ENCODE measurements at places on chromosomes 5 and 9.

- no peak for DNase-seq
Observed at GRCh38 chr9:12351293-12352044, 341.7 kb upstream of the TYRP1 start.

GRCh38 chr5:129771058-129771838 lies 23.4 kb downstream of the MINAR2 start:
- peak; percentile 26 for DNase-seq

- DNase-seq, result no peak
Observed at GRCh38 chr5:125043781-125044391, 297.4 kb upstream of the ZNF608 start.

GRCh38 chr5:19462019-19462418 lies 526.0 kb downstream of the CDH18 start:
- no peak for DNase-seq

DNA sequence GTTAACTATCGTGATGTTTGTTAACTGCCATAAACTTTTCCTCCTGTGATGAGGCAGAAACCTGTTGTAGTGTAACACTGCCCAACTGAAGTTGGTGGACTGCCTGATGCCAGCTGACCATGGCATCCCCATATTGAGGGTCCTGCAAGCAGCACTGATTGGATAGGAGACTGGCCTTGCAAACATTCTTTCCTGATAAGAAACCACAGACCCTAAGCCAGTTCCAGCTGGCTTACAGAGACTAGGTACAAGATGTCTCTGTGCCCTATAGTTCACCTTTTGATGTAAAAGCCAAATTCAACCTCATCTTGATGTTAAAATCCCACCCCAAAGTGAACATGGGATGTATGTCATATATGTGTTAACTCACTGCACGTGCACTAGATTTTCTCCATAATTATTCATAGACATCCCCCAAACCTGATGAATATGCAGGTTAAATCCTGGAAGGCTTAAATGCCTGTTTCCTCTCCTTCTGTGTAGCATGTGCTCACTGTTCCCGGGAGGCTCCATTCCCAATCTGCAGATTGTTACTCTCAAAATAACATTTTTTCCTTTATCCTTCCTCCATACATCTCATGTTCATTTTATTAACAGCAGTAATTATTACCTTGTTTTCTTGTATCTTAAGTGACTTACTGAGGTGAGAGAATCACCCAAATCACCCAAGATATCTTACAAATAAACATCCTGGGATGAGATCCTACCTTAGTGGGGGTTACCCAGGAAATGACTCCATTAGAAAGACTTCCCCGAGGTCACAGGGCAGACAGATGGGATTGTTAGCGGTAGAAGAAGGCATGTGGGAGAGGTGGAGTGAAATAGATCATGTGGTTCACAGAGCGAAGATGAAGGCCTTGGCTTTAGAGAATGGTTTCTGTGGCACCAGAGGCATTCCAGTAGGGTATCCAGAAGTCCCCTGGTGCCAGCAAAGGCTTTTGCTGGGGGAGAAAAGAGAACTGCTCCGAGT lies 566.7 kb downstream of the CCDC171 start:
- no peak for DNase-seq

DNA sequence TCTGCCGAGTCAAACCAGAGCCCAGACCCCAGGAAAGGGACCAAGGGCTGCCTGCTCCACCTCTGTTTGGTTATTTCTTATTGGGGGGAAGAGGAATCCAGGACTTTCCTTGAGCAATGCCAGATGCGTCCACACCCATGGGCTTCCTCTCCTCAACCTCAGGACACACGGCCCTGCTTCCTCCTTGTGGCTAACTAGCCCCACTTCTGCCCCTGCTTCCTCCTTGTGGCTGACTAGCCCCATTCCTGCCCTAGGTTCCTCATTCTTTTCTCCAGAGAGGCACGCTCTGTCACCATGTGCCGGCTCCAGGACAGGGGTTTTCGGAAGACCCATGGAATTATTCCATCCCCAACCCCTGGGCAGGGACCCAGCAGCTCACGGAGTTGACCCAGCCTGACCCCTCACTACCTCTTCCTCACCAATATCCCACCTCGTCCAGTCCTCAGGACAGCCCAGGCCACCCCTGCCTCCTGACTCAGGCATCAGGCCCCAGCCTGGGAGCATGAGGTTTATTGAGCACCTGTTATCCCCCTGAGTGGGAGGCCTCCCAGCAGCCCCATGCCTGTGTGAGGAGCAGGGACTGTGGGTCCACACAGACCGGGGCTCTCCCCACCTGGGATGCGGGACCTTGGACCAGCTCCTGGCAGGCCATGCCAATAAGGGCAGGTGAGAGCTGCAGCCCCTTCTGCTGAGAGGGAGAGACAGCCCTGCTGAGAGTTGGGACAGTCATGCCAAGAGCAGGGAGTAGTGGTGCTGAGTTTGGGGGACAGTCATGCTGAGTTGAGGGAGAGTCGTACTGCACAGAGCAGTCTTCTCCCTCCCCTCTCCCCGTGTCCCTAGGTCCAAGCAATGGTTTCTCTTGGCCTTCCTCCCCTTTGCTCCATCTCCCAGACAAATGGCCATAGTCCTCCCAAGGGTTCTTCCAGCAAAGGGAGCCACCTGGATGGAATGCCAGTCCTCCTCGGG lies 11.8 kb upstream of the FCN1 start:
- no peak for DNase-seq

- DNase-seq, result no peak
Observed at GRCh38 chr5:54207566-54207965, 102.8 kb downstream of the ARL15 start.

DNA sequence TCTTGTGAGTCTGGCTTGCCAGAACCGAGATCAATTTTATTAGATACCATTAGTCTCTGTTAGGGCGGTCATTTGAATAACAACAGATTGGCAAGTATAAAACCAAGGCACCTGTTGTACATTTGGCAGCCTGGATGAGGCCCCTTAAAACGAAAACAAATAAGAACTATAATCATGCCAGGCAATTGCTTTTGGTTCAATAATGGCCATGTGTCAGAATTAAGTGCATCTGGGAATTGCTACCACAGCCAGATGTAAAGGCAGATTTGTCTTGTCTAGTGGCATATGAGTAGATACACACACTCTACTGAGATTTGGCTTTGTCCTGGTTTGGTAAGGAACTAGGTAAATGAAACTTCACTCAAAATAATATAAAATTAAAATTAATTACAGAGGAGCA lies 1046.2 kb upstream of the DMAC1 start:
- DNase-seq, result no peak

- DNase-seq, result no peak
Observed at GRCh38 chr5:34599471-34600117, 56.5 kb upstream of the RAI14 start.

GRCh38 chr5:175872287-175873087 lies 1.1 kb downstream of the CPLX2 start:
- DNase-seq, result no peak

DNA sequence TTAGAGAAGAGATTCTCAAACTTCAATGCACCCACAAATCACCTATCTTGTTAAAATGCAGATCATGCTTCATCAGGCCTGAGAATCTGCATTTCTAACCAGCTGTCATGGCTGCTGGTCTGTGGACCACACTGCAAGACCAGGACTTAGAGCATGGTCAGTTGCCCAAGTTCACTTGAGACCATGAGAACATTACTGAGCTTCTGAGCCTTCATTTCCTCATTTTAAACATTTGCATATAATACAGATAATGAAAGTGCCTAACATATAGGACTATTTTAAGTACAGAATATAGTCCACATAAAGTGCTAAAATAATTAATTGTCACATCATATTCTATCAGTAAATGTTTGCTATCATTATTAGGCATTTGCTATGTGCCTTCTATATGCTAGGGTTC lies 260.8 kb upstream of the TNC start:
- DNase-seq, result no peak

DNA sequence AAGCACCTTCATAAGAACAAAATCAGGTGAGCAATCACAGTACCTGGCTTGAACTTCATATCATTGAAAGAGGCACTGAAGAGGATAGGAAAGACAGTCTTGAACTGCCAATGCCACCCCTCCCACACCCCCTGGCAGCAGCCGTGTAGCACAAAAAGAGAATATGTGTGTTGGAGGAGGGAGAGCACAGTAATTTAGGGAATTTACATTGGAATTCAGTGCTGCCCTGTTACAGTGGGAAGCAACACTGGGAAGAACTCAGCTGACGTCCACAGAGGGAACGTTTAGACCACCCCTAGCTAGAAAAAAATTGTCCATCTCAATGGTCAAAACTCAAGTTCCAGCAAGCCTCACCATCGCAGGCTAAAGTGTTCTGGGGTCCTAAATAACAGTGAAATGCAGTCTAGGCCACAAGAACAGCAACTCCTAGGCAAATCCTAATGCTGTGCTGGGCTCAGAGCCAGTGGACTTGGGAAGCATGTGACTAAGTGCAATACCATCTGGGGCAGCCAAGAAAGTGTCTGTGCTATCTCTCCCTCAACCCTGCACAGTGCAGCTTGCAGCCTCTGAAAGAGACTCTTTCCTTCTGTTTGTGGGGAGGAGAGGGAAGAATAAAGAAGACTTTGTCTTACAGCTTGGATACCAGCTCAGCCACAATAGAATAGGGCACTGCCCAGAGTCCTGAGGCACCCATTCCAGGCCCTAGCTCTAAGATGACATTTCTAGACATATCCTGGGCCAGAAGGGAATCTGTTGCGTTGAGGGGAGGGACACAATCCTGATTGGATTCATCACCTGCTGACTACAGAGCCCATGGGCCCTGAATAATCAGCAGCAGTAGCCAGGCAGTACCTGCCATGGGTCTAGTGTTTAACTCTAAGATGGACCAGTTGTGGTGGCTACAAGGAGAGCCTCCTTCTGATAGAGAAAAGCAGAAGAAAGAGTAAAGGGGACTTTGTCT lies 62.1 kb upstream of the VLDLR start:
- peak; percentile 84 for DNase-seq

DNA sequence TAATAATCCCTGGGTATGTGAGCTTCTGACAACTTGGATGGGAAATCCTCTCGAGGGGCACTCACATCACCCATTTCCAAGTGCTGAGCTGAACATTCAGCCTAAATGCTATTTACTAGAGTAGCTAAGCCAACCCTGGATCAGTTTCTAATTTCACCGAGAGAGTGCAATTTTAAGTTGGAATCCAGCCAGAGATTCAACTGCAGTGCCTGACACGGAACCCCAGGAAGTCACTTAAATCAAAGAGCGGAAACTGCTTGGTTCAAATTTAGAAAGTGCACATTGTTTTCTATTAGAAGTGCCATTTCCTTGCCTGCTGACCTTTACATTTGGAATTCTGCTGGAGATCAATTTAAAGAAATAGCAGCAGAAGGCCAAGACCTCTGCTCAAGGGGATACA lies 8.8 kb downstream of the SPRY4 start:
- no peak for DNase-seq

GRCh38 chr9:37971691-37972090 lies 67.8 kb upstream of the SLC25A51 start:
- no peak for DNase-seq

DNA sequence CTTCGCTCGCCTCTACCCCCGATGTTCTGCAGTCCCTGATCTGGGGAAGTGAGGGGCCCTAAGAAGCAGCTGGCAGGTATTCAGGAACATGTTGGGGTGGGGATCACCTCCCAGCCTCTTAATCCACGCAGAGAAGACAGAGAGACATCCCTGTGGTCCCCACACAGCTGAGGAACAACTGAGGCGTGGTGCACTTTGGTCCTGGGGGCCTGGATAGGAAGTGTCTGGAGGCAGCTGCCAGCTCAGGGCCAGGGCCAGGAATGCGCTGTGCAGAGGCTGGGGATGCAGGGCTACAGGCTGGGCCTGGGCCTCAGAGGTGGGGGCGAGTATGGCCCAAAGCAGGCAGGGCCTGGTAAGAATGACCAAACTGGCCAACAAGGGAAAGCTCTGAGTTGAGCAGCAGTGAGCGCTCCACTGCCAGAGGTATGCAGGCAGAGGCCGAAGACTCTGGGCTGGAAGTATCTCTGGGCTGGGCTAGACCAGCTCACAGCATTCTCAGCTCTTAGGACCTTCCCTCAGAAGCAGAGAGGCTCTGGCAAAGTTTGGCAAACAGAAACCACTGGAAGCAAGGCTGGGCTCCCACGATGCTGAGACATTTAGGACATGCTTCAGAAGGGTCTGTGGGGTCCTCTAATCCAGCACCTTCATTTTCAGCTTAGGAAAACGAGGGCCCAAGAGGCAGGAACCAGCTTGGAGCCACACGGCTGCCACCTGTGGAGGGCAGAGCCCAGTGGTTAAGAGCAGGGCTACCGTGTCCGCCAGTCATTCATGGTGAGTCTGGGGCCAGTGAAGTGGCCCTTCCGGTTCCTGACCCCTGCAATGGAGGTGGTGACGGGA lies 174.4 kb downstream of the GAPVD1 start:
- no peak for DNase-seq

DNA sequence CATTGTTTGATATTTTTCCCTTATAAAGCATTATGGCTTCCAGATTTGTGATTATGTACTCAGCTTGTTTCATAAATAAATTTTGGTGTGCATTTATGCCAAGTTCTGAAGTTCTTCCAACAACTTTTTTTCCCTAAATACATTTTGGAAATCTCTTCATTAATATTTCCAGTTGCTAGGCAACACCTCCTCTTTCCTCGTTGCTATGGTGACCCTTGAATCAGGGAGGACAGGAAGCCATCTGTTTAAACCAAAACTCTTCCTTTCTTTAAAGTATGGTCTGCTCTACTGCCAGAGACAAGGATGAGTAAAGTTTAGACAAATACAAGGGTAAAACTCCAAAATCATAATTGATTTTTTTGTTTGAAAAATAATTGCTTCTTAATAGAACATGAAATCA lies 779.3 kb downstream of the CDH9 start:
- no peak for DNase-seq

DNA sequence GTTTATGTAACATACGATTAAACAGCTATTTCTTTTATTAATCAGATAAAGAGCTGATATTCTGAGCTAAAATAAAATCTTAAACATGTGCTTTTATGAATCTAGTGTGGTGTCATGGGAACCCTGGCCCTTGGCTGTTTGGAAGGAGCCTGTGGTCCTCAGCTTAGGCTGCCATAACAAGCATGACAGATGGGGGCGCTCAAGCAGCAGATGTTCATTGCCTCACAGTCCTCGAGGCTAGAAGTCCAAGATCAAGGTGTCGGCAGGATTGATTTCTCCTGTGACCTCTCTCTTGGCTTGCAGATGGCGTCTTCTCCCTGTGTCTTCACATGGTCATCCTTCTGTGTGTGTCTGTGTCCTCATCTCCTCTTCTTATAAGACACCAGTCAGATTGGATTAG lies 448.2 kb downstream of the GADD45G start:
- DNase-seq, result no peak
